Lung (tissue), 17 donors: ENCODE measurements at places on chromosomes 2 and 18.

GRCh38 chr2:64448041-64448426 lies 5.9 kb upstream of the LGALSL start:
- no peak for DNase-seq

- DNase-seq, result peak; percentile 19
Measured at GRCh38 chr2:25473131-25473530, 131.4 kb upstream of the DNMT3A start.

GRCh38 chr2:157836531-157836930 lies 39.6 kb downstream of the ACVR1 start:
- DNase-seq, result no peak

GRCh38 chr2:230738391-230738811 lies 25.8 kb downstream of the CAB39 start:
- DNase-seq, result peak; percentile 65

GRCh38 chr2:221818616-221819320 lies 246.7 kb upstream of the EPHA4 start:
- DNase-seq, result no peak

GRCh38 chr2:110843959-110844510 lies 111.7 kb downstream of the ACOXL start:
- peak; percentile 35 for DNase-seq

DNA sequence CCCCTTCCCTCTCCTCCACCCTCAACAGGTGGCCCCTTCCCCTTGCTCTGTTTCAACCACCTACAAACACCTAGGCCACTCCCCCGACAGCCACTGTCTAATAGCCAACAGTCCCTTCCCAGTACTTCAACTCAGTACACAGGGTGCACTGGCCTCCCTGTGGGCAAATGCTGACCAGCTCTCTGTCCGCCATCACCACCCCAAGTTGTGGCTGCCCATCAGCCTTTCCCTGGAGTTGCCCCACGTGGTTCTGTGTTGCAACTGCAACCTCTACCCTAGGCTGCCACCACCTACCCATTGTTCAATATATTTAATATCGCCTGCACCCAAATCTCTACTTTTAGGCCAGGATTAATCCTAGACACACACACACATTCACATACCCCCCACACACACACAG lies 173.5 kb downstream of the MREG start:
- DNase-seq, result no peak

GRCh38 chr2:55772109-55772980 lies 78.7 kb upstream of the PNPT1 start:
- DNase-seq, result no peak

DNA sequence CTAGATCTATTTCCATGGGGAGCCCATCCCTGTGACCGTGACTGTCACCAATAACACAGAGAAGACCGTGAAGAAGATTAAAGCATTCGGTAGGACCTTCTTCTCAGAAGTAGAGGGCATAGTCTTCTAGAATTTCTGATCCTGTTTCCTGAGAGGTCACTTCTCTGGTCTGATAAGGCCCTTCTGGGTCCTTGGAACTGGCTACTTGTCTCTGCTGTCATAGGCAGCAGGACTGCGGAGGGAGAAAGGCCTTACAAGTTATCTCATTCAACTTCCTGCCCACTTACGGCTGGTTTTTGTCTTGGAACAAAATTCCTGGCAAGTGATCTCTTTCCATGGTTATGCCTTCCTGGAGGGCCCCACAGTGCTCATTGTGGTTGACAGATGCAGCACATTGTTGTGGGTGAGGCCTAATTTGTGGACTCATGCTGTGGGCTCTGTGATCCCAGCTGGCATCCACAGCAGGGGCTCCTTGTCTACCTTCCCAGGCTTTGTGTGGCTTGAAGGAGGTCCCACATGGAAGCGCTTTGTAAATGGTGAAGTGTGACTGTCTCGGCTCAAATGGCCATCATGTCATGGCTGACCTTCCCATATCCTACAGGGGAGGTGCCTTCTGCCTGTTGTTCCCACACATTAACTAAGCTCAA lies 22.0 kb downstream of the SAG start:
- no peak for DNase-seq

DNA sequence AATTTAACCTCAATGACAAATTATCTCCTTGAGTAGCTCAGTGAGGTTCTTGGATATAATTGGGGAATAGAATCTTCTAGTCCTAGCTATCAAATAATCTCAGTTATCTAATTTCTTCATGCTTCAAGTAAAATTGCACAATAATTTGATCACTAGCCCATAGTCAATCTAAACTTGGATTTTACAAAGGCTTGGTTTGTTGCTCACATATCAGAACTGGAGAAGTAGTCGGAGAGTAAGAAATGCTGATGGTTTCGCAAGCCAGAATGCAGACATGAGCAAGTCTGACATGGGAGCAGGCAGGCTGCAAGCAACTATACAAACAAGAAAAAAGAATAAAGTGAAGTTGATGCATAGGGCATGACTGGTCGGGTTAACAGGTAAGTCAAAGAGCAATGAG lies 11.7 kb upstream of the PDE11A start:
- DNase-seq, result no peak

DNA sequence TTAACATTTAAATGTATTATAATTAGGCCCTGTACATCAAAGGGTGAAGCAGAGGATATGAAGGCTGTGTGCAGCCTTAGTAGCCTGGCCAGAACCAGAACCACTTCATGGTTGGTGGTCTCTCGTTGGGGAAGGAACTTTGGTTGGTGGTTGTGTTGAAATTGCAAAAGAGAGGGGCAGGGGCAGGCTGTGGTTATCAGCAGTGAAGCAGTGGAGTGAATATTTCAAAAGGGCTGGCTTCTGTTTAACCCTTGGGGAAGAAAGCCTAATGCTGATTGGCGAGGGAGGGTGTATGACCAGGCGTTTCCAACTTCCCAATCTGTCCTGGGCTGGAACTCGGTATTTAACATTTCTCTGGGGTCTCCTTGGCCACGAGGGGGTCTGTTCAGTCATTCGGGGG lies 51.2 kb upstream of the LYPD6B start:
- no peak for DNase-seq

DNA sequence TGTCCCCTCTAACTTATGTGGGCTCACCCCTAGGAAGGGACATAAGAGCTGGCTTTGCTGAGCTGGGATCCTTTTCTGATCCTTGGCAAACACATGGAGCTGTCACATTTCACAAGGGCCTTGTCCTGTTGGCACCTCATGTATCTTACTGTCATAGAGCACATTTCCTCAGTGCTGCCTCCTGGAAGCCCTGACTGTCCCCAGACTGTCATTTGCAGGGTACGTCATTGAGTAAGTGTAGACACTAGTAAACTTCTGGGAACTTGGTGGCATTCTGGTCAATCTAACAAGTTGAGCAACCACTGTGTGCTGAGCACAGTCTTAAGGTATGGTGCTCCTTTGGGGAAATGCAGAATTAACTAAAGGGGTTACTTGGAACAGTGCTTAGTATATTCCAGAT lies 94.5 kb upstream of the IL1R2 start:
- peak; percentile 20 for DNase-seq

- DNase-seq, result no peak
Measured at GRCh38 chr2:19545507-19545906, 187.1 kb upstream of the OSR1 start.

DNA sequence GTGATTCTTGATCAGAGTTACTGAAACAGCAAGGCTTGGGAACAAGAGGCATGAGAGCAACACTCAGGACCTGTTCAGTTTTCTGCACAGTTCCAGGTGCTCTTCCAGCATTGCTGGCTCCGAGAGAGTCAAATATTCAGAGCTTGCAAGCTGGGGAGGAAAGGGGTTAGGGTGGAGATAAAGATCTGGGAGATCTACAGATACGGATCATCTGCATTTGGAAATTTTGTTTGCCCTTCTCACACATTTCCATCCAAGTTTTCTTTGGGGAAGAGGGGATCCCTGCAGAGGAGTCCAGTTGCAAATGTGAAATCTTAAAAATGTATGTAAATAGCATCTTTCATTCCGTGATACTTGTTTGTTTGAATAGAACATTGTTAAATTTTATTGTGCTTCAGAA lies 108.2 kb downstream of the NEDD4L start:
- no peak for DNase-seq

DNA sequence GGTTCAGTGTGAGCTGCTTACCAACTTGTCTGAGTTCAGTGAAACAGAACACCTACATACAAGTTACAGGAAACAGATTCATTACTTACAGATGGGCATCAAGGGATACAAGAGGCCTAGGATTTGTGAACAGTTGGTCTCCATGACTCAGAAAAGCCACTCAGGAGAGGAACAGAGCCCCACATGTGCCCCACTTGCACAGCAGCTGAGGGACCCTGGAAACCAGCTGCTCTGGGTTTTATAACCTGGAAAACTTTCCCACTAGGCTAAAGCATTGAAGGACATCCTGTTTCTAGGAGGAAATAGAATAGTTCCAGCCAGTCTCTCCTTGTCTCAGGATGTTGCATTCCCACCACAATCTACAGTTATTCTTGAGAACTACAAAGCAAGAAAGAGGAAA lies 530.0 kb downstream of the ZNF804A start:
- no peak for DNase-seq
